ENCODE measurements at places on chromosomes 6 and 20.

- DNase-seq, result no peak
Observed at GRCh38 chr20:11682285-11682684, 235.4 kb upstream of the BTBD3 start.

GRCh38 chr6:111761783-111762312, 111.4 kb downstream of the FYN start:
- DNase-seq, result no peak

- DNase-seq, result no peak
Observed at GRCh38 chr20:40769677-40770285, 80.7 kb upstream of the MAFB start.

- no peak for DNase-seq
Observed at GRCh38 chr6:166598441-166599138, 12.1 kb upstream of the RAMACL start.

DNA sequence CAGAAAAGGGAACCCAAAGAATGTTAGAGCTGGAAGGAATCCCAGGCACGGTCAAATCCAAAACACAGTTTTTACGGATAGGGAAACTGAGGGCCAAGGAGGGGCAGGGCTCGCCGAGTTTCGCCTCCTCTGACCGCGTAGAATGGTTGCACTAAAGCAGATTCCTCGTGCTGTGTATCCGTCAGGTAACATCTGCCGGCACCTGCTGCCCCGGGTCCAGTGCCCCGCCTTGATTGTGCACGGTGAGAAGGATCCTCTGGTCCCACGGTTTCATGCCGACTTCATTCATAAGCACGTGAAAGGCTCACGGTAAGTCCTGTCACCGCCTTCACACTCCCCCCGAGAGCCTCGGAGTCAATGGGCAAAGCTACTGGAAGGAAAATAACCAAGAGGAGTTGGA, 17.1 kb downstream of the TUBB2A start:
- DNase-seq, result no peak

DNA sequence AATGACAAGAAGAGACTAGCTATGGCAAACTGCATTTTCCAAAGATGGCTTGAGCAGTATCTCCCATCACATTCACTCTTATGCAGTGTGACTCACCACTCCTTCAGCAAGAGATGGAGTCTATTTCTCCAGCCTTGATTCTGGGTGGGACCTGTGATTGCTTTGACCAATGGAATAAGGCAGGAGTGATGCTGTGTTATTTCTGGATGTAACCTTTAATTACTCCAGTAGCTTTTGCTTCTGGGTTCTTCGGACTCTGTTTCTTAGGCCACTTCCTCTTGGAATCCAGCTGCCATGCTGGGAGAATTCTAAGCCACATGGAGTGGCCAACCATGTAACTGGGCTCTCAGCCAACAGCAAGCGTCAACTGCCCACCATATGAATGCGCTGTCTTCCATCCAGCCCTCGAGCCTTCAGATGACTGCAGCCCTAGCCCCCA, 50.7 kb downstream of the TGM2 start:
- no peak for DNase-seq

DNA sequence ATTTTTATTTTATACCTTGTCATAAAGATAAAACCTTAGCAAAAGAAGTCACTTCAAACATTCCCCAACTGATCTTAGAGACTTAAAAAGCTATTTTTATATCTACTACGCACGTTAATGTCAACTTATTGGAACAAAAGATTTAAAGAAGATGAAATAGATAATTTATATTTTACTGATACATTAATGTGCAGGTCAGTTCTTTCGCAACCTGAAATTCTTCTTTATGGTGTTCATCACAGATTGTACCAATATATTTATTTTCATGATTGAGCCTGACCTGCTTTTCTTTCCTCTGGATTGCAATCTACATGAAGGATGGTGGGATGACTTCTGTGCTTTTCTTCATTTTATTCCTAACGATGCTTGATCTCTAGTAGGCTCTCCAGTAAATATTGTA, 596.3 kb downstream of the PHF3 start:
- no peak for DNase-seq

DNA sequence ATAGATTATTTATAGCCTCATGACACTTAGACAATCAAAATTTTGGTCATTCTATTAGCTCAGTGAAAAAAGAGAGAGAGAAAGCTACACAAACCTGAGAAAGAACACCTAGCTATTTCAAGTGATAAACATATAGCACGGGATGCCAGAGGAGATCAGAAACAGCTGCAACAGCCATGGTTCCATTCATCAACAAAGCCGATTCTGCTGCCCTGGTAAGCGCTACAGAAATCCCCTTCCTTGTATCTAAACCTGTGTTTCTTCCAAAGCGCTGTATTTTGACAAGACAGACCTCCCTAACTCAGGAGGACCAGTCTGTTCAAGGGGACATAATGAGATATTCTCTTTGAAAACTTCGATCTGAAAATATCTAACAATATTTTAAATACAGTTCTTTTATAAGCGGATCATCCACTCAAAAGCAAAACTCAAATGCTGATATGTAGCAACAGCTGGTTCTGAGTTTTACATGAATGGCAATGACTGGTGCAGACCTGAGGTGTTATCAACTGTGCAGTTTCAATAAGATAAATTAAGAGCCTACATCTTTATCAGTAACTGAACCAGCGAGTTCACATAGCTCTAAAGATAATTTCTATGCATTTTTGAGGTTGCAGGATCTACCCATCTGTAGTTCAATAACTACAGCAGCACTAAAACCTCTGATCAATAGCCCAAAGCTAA, 447.8 kb downstream of the FRK start:
- DNase-seq, result no peak

Measured in NCI-H1694 (cell line).